Endothelial cell (in vitro differentiated cells): ENCODE measurements at places on chromosomes 3 and 15.

- peak; percentile 28 for DNase-seq
These were observed 6.4 kb upstream of the C15orf39 start for GRCh38 chr15:75195122-75195765.

GRCh38 chr3:183485585-183485984 lies 57.2 kb upstream of the MCF2L2 start:
- DNase-seq = no peak

DNA sequence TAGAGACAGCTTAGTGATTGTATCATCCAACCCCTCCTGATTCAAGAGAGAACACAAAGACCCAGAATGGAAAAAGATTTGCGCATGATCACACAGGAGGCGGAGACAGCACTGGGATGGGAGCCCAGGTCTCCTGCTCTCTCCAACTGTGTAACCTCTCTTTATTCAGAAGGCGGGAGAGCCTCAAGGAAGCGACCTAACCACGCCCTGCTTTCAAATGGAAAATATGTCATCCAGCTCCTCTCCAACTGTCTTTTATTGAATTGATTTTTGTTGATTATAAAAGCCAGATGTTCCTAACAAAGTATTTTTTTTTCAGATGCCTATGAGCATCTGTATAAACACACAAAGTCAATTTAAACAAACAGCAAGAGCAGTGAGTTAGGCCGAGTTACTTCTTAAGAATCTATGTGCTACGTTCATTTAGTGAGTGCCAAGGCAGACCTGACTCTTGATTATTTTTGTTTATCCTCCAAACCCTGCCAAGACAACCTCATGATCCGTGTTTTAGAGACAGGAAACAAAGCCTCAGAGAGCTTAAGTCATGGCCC lies 74.5 kb downstream of the BFSP2 start:
- no peak for DNase-seq

GRCh38 chr15:69723404-69724096 lies 270.9 kb downstream of the RPLP1 start:
- no peak for DNase-seq
